Karpas-422 (cell line): ENCODE measurements at places on chromosomes 1 and 21.

GRCh38 chr1:203600782-203601513 is 25.7 kb upstream of the ATP2B4 start:
- DNase-seq: no peak
- no peak overlapping the region for H3K27ac ChIP-seq
- no peaks in the 10 kb centered on the region for H3K27me3 ChIP-seq
- no peaks in the 10 kb centered on the region for H3K36me3 ChIP-seq
- no peaks in the 10 kb centered on the region for H3K4me1 ChIP-seq
- H3K4me3 ChIP-seq: no peak overlapping the region

DNA sequence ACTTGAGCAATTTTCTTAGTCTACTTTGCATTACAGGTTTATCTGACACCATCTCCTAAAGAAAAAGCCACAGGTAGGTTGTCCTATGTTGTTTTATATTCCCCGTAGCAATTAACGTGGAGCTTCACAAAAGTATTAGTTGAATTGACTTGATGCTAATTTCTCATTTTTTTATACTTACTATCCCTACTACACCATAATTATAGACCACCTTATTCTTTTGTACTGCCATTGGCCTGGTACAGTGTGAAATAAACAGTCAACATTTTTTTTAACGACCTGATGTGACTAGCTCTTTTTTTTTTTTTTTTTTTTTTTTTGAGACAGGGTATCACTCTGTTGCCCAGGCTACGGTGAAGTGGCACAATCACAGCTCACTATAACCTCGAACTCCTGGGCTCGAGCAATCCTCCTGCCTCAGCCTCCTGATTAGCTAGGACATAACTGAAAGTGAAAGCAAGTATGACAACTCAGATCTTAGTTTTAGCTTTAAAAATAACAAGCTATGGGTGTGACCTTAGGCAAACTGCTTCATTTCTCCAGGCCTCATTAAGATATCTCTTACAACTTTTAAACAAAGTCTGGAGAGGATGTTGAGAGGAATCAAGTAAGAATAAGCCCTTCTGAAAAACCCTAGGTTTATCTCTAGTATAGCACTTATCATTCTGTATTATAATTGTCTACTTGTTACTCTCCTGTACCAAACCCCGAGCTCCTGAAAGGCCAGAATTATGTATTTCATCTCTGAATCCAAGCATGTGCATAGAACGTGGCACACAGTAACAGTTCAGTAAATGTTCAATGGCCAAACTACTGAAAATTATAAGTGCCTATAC is 49.5 kb downstream of the LUZP1 start:
- DNase-seq: no peak
- H3K4me1 ChIP-seq: no peaks in the 10 kb centered on the region; the same call in 1 of the 2 replicates
- no peak overlapping the region for H3K4me3 ChIP-seq

GRCh38 chr1:25243907-25244306 is 3.3 kb downstream of the RSRP1 start:
- peaks cover 49% of the 10 kb centered on the region for H3K36me3 ChIP-seq
- DNase-seq: no peak
- H3K27me3 ChIP-seq: no peaks in the 10 kb centered on the region
- no peak overlapping the region for H3K4me3 ChIP-seq
- peak overlapping the region; percentile 44; the same call in 1 of the 2 replicates for H3K27ac ChIP-seq

- no peak overlapping the region for H3K27ac ChIP-seq
- H3K27me3 ChIP-seq: no peaks in the 10 kb centered on the region
- peaks cover 39% of the 10 kb centered on the region for H3K4me1 ChIP-seq
- H3K4me3 ChIP-seq: no peak overlapping the region
These were observed 359.8 kb upstream of the KAZN start for GRCh38 chr1:14238472-14239307.

DNA sequence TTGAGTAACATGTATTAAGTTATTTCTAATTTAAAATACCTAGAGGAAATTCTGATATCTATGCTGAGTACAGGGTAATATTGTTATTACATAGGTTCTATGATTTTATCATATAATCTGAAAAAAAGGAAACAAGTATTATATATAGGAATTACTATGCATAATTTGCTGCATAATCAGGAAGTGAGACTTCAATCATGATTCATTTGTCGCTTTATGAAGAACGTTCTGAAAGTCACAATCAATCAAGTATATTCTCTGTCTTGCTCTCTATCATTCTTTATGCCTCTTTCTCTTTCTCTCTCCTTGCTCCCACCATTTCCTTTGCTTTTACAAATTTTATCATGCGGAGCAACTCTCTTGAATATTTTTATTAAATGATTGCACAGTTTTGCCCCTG is 1130.3 kb downstream of the PLA2G4A start:
- no peak overlapping the region for H3K4me3 ChIP-seq
- H3K36me3 ChIP-seq: no peaks in the 10 kb centered on the region
- no peak for DNase-seq

- no peak overlapping the region for H3K4me3 ChIP-seq
- H3K4me1 ChIP-seq: peaks cover 12% of the 10 kb centered on the region
- no peaks in the 10 kb centered on the region for H3K27me3 ChIP-seq
- no peak for DNase-seq
- no peaks in the 10 kb centered on the region for H3K36me3 ChIP-seq
These were observed 147.9 kb downstream of the SYF2 start for GRCh38 chr1:25084407-25084806.

GRCh38 chr1:2595812-2596529 is 9.4 kb downstream of the PRXL2B start:
- no peaks in the 10 kb centered on the region for H3K4me1 ChIP-seq
- H3K27me3 ChIP-seq: no peaks in the 10 kb centered on the region
- no peak for DNase-seq
- H3K27ac ChIP-seq: no peak overlapping the region

- no peak overlapping the region for H3K4me3 ChIP-seq
- DNase-seq: no peak
- no peaks in the 10 kb centered on the region for H3K27me3 ChIP-seq
- no peaks in the 10 kb centered on the region for H3K36me3 ChIP-seq
- H3K27ac ChIP-seq: no peak overlapping the region
These were observed 23.1 kb upstream of the MCOLN2 start for GRCh38 chr1:85019994-85020393.

DNA sequence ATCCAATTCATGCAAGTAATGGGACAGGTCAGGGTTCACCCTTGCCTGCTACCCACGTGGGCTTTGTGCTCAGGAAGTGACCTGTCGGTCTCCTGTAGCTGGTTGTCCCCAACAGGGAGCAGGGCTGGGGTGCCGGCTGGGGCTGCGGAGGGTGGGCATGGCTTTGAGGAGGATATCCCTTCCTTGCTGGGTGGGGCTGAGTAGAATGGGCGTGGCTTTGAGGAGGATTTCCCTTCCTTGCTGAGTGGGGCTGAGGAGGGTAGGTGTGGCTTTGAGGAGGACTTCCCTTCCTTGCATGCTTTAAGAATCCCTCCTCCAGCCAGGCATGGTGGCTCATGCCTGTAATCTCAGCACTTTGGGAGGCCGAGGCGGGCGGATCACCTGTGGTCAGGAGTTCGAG is 151.3 kb downstream of the CLIC6 start:
- H3K4me3 ChIP-seq: no peak overlapping the region
- no peak for DNase-seq
- no peaks in the 10 kb centered on the region for H3K4me1 ChIP-seq
- no peaks in the 10 kb centered on the region for H3K36me3 ChIP-seq
- H3K27me3 ChIP-seq: no peaks in the 10 kb centered on the region

- H3K4me1 ChIP-seq: no peaks in the 10 kb centered on the region
- H3K27ac ChIP-seq: no peak overlapping the region
- DNase-seq: no peak
These were observed 30.1 kb upstream of the PLEKHG5 start for GRCh38 chr1:6521536-6521935.

- no peaks in the 10 kb centered on the region for H3K4me1 ChIP-seq
- no peak overlapping the region for H3K4me3 ChIP-seq
- H3K27ac ChIP-seq: no peak overlapping the region
- DNase-seq: no peak
- no peaks in the 10 kb centered on the region for H3K27me3 ChIP-seq
These were observed 151.4 kb upstream of the C1orf105 start for GRCh38 chr1:172269084-172269483.

- H3K4me3 ChIP-seq: no peak overlapping the region
- H3K27ac ChIP-seq: no peak overlapping the region
- H3K36me3 ChIP-seq: no peaks in the 10 kb centered on the region
- no peaks in the 10 kb centered on the region for H3K4me1 ChIP-seq
- no peaks in the 10 kb centered on the region for H3K27me3 ChIP-seq
These were observed 8.3 kb downstream of the PLEKHG5 start for GRCh38 chr1:6483017-6483760.

DNA sequence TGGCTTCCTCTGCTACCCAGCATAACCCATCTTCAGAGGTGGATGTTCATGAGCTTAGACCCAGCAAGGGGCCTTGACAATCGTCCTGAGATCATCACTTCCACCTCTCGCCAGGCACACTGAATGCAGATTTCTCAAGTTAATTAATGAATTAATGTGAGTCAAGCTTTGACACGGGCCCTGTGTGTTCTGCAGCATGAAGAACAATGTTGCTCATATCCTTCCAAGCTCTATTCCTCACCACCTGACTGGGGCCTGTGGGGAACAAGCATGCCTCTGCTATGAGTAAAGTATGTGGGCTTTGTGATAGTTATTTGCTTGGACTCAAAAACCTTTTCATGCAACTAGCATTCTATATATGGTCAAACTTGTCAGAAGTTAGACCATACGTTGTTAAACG is 122.0 kb downstream of the SEC16B start:
- DNase-seq: no peak
- H3K27ac ChIP-seq: no peak overlapping the region
- 0 out of 2 replicates have a peak, but pooled peaks cover 3% of the 10 kb centered on the region for H3K4me1 ChIP-seq

DNA sequence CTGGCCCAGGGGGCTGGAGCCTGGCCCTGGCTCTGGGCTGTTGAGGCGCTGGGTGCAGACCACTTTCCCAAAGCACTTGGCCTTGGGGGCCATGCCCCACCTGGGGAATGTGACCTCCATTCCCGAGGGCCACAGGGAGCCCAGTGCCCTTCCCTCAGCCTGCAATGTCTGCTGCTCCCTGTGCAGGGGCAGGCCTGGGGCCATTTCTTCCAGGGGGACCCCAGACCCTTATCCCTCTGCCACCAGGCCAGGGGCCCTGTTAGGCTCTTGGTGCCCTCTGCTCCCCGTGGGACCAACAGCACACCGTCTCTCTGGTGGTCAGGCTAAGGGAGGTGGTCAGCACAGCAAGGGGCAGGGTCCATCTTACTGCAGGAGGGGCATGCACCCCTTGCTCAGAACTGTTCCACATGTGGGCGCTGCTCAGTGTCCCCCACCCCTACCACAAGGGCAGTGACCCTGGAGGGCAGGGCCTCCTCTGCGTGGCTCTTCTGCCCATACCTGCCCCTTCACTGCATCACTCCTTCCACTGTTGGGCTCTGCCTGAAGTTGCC is 1.1 kb upstream of the TMEM52 start:
- no peaks in the 10 kb centered on the region for H3K36me3 ChIP-seq
- H3K4me1 ChIP-seq: peaks cover 9% of the 10 kb centered on the region
- H3K4me3 ChIP-seq: no peak overlapping the region
- H3K27me3 ChIP-seq: no peaks in the 10 kb centered on the region
- H3K27ac ChIP-seq: no peak overlapping the region

- no peaks in the 10 kb centered on the region for H3K36me3 ChIP-seq
- H3K27ac ChIP-seq: no peak overlapping the region
These were observed 3.0 kb upstream of the REG4 start for GRCh38 chr1:119814288-119814687.

GRCh38 chr1:14598498-14599182 is at the start of gene KAZN:
Gene KAZN (plus strand): TSS chr1:14598685.
- no peak within 1 kb of the TSS for H3K27ac ChIP-seq
- no peaks in the 10 kb centered on the region for H3K36me3 ChIP-seq
- no peaks in the 10 kb centered on the region for H3K4me1 ChIP-seq
- DNase-seq: no peak
- no peak within 1 kb of the TSS for H3K4me3 ChIP-seq

GRCh38 chr1:1461721-1462317 is 9.7 kb upstream of the ATAD3B start:
- H3K27ac ChIP-seq: no peak overlapping the region
- no peak for DNase-seq
- H3K4me1 ChIP-seq: no peaks in the 10 kb centered on the region; the same call in 1 of the 2 replicates
- no peak overlapping the region for H3K4me3 ChIP-seq
- no peaks in the 10 kb centered on the region for H3K27me3 ChIP-seq
- no peaks in the 10 kb centered on the region for H3K36me3 ChIP-seq

DNA sequence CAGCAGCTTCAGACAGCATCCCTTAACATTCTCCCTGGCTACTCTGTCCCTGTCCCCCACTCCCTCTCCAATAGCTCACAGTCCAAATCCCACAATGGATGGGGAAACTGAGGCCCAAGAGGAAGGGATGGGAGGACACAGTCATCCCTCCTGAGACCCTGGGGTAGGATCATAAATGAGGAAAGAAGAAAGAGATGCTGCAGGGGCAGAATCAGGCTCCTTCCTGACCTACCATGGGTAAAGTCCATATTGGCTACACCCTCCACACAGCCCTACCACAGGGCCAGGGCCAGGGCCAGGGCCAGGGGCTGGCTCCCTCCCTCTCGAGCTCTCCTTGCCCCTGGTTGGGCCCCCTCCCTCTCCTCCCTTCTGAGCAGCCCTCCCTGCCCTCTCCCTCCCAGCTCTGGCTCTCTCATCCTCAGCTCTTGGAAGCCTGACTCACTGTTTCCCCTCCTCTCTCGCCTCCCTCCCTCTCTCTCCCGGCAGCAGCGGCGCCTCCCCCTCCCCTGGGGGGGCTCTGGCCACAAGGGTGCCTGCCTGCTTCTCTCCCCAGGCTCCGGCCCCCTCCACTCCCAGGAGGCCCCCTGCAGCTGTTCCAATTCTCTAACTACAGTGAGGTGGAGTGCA is 4.9 kb downstream of the AHDC1 start:
- H3K4me3 ChIP-seq: no peak overlapping the region
- no peaks in the 10 kb centered on the region for H3K36me3 ChIP-seq
- H3K27me3 ChIP-seq: no peaks in the 10 kb centered on the region
- H3K4me1 ChIP-seq: peaks cover 45% of the 10 kb centered on the region
- DNase-seq: peak; percentile 47

DNA sequence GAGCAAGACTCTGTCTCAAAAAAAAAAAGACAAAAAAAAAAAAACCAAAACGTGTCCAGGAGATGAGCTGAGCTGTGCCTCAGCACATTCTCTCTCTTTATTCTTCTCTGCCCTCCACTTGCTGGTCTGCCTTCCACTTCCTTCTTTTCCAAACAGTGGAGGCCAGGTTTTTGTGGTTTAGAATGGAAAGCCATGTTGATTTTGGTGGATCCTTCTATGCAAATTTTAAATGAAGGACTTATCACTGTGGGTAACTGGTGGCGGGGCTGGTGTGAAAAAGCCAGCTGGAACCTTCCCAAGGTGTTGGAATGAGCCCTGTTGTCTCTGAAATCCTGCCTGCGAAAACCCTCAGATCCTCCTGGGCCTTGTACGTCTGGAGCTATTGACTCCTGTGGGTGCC is 61.9 kb downstream of the PTPRU start:
- no peaks in the 10 kb centered on the region for H3K27me3 ChIP-seq
- no peak overlapping the region for H3K4me3 ChIP-seq
- peaks cover 13% of the 10 kb centered on the region for H3K4me1 ChIP-seq
- no peak for DNase-seq
- no peak overlapping the region for H3K27ac ChIP-seq

GRCh38 chr1:165068741-165069140 is 287.8 kb downstream of the LMX1A start:
- no peaks in the 10 kb centered on the region for H3K36me3 ChIP-seq
- no peak for DNase-seq
- H3K4me1 ChIP-seq: no peaks in the 10 kb centered on the region
- no peak overlapping the region for H3K4me3 ChIP-seq
- no peaks in the 10 kb centered on the region for H3K27me3 ChIP-seq
- no peak overlapping the region for H3K27ac ChIP-seq

GRCh38 chr1:59292562-59292961 is 4.3 kb upstream of the FGGY start:
- no peaks in the 10 kb centered on the region for H3K27me3 ChIP-seq
- H3K27ac ChIP-seq: no peak overlapping the region
- no peak for DNase-seq
- no peaks in the 10 kb centered on the region for H3K36me3 ChIP-seq

- no peak overlapping the region for H3K4me3 ChIP-seq
- no peaks in the 10 kb centered on the region for H3K27me3 ChIP-seq
- DNase-seq: no peak
- H3K27ac ChIP-seq: no peak overlapping the region
- no peaks in the 10 kb centered on the region for H3K4me1 ChIP-seq
These were observed 580 bp upstream of the BLACAT1 start for GRCh38 chr1:205456383-205456867.
